SK-N-SH (cell line): ENCODE measurements at places on chromosomes 6 and 20. TPM values are rescaled to one million over a fixed set of nuclear protein-coding genes. Genes with fewer than 3 reads are reported as not detected.

Gene DNAH8
- polyA plus RNA-seq: under 0.01 TPM in 1 of 2 replicates, not detected in the other

Gene DEF6
- 0.13 and 0.16 TPM in 2 replicates for polyA plus RNA-seq

Gene ALDH5A1
- 3.0 and 3.7 TPM in 2 replicates for polyA plus RNA-seq

Gene RXRB
- 45.8 and 61.0 TPM in 2 replicates for polyA plus RNA-seq

Gene LAMA4
- 9.4 and 10.5 TPM in 2 replicates for polyA plus RNA-seq

Gene HLA-DRB5
- not detected in 2 replicates for polyA plus RNA-seq

Gene DLK2
- 1.9 and 3.9 TPM in 2 replicates for polyA plus RNA-seq

Gene C4A
- polyA plus RNA-seq: 9.9 and 11.4 TPM in 2 replicates

Gene PRSS35
- polyA plus RNA-seq: 0.36 and 0.47 TPM in 2 replicates

Gene LY6G6C
- 0.08 TPM in 1 of 2 replicates, not detected in the other for polyA plus RNA-seq

Gene TTLL9
- polyA plus RNA-seq: 0.23 and 0.32 TPM in 2 replicates

Gene MYB
- polyA plus RNA-seq: 0.85 and 1.2 TPM in 2 replicates

Gene TMC2
- not detected in 2 replicates for polyA plus RNA-seq
